ENCODE measurements at places on chromosomes 4 and X.

GRCh38 chrX:94850811-94851210 lies 1176.8 kb downstream of the FAM133A start:
- DNase-seq, result no peak

DNA sequence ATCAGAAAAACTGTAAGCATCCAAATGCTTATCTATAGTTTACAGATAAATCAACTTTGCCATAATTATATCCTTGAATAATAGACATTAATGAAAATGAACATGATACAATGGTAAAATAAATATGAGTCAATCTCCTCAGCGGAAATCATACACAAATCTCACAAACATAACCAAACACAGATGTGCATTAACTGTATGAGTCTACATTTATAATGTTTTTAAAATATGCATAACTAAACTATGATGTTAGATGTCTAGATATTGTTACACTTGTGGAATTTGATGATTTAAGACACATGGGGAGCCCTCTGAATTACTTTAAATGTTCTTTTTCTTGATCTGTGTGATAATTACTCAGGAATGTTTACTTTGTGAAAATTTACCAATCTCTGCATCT lies 951.2 kb downstream of the TECRL start:
- DNase-seq, result no peak

DNA sequence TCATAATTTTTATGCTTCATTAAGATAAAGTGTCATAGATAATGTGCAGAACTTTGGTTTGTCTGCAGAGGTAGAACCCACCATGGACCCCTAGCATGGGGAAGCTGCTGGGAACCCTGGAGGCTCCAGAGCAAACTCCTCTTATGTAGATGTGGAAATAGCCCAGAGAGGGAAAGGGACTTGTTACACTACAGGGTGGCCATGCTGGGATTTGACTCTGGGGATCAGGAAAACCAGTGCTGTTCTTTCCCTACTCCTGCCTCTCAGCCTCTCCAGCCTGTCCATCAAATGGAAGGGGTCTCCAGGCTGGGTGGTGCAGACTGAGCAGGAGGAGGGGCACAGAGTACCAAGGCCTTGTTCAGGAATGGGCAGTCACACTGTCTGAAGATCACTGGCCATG lies 54.2 kb downstream of the MSX1 start:
- DNase-seq, result no peak

DNA sequence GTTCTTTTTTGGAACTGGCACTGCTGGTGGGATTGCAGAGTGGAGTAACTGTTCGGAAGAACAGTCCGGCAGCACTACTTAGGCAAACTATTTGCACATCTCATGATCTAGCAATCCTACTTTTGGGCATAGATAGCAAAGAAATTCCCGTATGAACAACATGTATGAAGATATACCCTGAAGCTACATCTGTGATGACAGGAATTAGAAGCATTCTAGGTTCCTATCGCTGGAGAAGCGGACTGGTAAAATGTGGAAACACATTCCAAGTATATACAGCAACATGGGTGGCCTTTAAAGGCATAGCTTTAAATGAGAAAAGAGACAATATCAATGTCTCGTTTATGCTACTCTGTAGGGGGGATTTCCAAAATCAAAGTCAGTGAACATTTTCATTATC lies 3.1 kb downstream of the DCAF16 start:
- no peak for DNase-seq

DNA sequence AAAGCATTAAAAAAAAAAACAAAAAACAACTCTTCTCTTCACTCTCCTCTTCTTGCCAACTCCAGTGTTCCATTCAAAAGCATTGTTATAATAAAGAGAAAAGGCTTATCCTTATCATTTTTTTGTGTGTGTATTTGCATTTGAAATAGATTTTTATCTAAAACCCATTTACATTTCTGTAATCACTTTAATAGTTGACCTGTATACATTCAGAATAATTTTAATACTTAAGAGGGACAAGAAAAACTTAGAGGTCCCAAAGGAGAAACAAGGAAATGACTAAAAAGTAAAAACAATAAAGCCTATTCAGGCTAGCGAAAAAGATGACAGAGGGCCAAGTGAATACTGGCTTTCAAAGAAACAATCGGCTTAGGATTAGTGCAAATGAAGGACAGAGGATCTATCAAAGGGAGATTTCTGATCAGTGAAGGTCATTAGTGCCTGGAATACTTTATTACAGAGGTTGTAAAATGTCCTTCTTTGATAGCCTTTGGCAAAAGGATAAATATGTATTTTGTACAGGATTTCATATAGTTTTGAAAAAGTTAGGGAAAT lies 808.3 kb downstream of the RPA4 start:
- DNase-seq, result no peak
